ENCODE measurements at places on chromosomes 5 and 9.
A peak's percentile ranks its signal among the peaks of the same experiment; 100 is the strongest.

- no peak for DNase-seq
Measured at GRCh38 chr9:133355881-133356357, 368 bp downstream of the SURF1 start.

DNA sequence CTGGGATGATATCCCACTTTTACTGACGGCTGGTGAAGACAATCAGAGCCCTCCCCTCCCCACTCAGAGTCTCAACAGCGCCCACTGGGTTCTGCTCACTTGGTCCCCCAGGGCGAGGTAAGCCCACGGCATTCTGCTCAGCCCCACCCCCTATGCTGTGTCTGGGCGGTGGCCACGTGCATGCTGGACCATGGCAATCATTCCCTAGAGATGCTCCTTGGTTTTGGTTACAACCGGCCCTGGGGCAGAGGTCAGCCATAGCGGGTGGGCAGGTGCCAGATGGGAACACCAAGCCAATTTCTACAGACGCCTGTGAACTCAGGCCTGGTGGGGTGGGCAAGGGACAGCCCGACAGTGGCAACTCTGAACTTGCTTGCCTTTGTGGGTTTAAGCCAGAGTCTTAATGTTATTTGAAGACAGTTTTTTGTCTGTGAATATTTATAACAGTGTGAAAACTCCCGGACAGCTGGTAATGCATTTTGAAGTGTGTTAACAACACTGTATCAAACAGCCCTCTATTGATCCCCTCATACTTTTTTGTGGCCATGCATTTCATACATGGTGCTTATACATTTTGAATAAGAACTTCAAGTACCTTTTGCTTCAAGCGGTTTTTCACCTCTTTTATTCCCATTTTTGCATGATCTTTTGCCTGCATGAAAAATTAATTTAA lies 94.2 kb downstream of the CRB2 start:
- DNase-seq, result no peak

GRCh38 chr5:115098041-115098702 lies 71.5 kb downstream of the TRIM36 start:
- no peak for DNase-seq

- no peak for DNase-seq
Measured at GRCh38 chr5:138651767-138652117, 76.5 kb upstream of the HSPA9 start.

- no peak for DNase-seq
Measured at GRCh38 chr5:136242611-136243010, 49.6 kb upstream of the SMIM32 start.

GRCh38 chr5:11851416-11851815 lies 52.8 kb downstream of the CTNND2 start:
- peak; percentile 55 for DNase-seq

GRCh38 chr9:84590706-84591105 lies 78.8 kb upstream of the NTRK2 start:
- no peak for DNase-seq

DNA sequence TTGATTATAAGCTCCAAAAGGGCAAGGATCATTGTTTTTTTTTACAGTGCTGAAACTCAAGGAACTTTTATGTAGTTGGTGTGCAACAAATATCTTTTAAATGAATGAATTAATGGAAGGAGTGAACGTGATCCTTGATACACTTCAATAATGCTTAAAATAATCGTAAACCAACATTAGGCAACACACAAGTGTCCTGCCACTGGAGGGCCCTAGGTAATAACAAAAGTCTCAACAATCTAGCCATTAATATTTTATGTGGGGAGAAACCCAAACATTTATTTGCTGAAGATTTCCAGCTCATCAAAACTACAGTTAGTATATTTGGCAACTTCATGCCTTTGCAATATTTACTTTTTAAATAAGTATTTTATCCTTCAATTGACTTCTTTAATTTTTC lies 309.0 kb upstream of the FBXL7 start:
- DNase-seq, result no peak

- DNase-seq, result no peak
Measured at GRCh38 chr5:72137826-72138409, 30.6 kb downstream of the MAP1B start.

- no peak for DNase-seq
Measured at GRCh38 chr5:75509546-75509945, 1.9 kb downstream of the CERT1 start.

GRCh38 chr5:73812962-73813588 lies 187.1 kb downstream of the ARHGEF28 start:
- no peak for DNase-seq

DNA sequence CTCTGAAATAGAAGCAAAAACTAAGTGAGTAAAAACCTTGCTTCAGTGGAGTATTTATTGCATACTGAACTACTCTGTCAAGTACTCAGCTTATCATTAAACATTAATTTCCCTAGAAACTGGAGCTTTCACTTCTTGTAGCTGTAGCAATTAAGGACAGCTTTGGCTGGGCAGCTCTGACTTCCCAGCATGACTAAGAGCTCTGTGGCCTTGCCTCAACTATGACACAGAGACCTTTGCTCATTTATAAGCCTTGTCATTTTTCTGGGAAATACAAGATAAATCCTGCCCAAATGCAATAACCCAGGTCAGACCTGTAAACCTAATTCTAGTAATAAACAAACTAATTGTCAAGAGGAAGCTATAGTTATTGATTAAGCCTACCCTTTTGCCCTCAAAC lies 65.4 kb upstream of the STK32A start:
- DNase-seq, result peak; percentile 25

DNA sequence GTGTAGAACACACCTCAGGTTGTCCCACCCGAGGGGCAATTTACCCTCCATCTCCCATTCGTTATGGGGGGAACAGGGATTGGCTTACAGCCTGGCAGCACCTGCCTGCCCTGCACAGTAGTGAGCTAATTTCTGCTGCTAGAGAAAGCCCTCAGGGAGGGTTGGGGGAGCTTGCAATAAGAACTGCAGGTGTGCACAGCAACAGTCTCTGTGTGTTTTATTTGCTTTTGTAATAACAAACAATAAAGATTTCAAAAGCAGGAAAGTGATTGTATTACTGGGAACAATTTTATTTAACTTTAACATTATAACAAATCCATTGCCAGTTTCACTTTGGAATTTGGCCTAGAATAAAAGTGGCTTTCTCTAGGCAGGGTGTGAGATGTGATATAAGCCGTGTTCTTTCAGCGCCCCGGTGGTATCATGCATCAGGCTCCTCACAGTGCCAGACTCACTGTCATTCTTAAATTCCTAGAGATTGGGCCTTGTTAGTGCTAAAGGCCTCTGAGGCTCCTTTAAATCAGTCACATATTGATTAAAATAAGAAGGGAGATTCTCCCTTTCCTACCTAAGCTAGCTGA lies 81.1 kb downstream of the RMI1 start:
- no peak for DNase-seq

DNA sequence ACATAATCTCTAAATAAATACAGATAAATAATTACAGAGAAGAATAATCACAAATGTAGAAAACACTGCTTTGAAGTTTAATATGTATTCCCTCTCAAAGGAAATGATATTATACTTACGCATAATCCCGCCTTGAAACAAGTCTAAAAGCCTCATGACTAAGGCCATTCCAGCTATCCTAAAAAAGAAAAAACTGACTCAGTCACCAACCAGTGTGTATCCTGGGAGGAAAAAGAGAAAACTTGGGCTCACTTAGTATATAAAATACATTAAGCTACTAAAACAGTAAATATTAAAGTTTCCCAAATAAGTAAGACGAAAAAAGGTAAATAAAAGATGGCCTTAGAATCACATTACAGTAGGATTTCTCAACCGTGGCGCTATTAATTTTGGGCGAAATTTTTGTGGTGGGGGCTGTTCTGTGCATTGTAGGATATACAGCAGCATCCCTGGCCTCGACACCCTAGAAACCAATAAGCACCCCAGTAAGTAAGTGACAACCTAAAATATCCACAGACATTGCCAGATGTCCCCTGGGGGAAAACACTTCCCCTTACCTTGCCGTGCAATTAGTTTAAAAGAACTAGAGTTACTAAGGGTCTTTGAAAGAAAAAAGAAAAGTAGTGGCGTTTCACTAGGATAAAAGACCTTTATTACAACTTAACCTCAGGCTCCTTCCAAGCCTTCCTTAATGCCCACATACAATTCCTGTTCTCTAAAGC lies 1.1 kb downstream of the HSPA9 start:
- no peak for DNase-seq

- DNase-seq, result no peak
Measured at GRCh38 chr5:45274241-45274640, 421.9 kb downstream of the HCN1 start.

DNA sequence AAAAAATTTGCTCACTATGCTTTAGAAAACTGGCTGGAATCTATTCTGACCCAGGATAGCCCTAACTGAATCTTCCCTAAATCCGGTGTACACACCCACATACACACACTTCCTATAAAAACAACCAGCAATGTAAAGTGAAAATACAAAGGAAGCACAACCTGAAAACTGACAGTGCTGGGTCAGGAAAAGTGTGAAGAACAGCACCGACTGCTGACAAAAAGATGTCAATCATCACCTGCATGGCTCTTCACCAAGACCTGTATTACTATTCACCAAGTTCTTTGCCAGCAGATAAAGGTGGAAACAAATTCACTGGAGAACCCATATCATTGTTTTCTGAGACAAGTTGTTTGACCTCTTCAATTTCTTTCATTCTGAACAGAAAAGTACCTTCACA lies 293.8 kb upstream of the GRAMD2B start:
- DNase-seq, result no peak

DNA sequence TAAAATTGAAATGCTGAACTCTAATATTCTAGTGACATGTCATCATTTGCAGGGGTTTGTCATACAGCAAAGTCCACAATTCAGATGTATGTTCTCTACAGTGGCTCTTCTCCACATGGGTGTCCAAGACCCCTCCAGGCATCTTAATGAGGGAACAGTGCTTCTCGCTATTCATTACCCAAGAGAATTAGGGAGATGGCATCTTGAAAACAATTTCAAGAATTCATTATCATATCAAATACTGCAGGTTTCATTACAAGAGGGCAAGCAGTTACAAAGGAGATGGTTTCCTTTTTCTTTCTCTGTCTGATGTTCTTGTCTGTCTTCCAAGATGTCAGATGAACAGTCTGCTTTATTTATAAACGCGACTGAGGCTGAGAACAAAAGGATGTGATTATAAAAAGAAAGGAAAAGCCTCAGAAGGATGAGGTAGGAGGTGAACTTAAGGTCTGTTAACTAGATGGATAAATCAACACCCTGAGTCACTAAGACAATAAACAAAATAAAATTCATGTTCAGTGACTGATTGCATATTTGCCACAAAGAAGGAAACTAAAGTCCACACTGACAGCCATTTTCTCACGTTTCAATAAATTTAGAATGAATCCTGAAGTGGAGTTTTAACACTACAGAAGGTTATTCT lies 326.7 kb upstream of the EFNA5 start:
- no peak for DNase-seq

GRCh38 chr5:139482050-139482889 lies at the start of gene STING1:
STING1 (minus strand) TSS chr5:139482758; CDS start chr5:139481704, 1,054 bp downstream.
- DNase-seq, result peak; percentile 95

DNA sequence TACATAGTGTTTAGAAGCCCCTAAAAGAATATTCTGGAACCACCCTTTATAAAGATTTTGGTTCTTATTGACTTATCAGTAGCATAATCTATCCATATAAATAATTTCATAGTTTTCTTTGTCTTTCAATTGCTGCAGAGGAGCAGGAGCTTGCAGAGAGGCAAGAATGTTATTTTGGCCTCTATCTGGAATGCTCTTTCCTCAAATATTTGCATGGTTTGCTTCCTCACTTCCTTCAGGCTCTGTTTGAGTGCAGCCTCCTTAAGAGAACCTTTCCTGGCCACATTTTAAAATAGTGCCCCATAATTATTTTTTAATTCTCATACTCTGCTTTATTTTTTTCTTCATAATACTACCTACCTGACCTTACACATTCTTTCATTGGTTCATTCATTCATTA lies 1.5 kb downstream of the C5 start:
- no peak for DNase-seq

- DNase-seq, result no peak
Measured at GRCh38 chr5:86864051-86864450, 246.3 kb downstream of the COX7C start.

- DNase-seq, result no peak
Measured at GRCh38 chr5:88659529-88660263, 223.3 kb downstream of the MEF2C start.

- peak; percentile 86 for DNase-seq
Measured at GRCh38 chr5:168472329-168472728, 13.9 kb upstream of the RARS1 start.

GRCh38 chr5:1594357-1595106 lies 70.8 kb upstream of the LPCAT1 start:
- no peak for DNase-seq

GRCh38 chr9:80157561-80157983 lies 585.8 kb downstream of the TLE4 start:
- no peak for DNase-seq

DNA sequence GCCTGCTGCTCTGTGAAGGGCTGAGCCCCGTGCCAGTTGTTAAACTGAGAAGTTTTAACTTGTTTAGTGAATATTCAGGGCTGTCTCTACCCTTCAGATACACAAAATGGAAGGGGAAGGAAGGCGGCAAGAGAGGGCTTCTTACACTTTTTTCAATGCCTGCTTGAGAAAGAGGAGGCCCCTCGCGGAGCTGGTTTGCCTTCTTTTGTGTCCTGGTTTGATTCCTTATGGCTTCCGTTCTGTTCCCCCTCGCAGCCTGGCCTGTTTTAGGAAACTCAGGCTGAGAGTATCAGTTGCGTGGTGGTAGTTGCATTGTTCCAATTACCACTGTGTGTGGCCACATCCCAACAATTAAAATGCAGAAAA lies 1.0 kb downstream of the FAM53C start:
- no peak for DNase-seq

DNA sequence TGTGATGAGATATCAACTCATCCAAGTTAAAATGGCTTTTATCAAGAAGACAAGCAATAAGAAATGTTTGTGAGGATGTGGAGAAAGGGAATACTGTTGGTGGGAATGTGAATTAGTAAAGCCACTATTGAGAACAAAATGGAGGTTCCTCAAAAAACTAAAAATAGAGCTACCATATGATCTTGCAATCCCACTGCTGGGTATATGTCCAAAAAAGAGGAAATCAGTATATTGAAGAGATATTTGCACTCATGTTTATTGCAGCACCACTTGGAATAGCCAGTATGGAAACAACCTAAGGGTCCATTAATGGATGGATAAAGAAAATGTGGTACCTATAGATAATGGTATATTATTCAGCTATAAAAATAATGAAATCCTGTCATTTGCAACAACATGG lies 25.1 kb downstream of the PPIP5K2 start:
- DNase-seq, result no peak

DNA sequence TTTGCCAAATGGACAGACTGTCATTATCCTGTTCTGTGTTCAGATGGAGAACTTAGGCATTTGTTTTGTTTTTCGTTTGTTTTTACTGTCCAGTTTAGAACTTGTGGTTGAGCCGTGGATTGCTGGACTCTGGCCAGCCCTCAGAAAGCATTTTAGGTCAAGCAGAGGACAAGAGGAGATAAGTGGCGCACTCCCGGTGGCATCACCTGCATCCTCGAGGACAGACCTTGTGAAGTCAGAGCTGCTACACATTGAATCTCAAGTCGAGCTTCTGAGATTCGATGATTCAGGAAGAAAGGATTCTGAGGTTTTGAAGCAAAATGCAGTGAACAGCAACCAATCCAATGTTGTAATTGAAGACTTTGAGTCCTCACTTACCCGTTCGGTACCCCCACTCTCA lies 8.9 kb downstream of the MTRR start:
- DNase-seq, result no peak

GRCh38 chr9:108720191-108720642 lies 135.6 kb downstream of the ACTL7B start:
- no peak for DNase-seq

GRCh38 chr5:112419986-112420864 lies 1.1 kb upstream of the EPB41L4A start:
- DNase-seq, result peak; percentile 32

GRCh38 chr9:38007016-38007415 lies 62.0 kb downstream of the SHB start:
- DNase-seq, result no peak

Measured in HS-5 (cell line).